Hepatic stellate cell (primary cell): ENCODE measurements at places on chromosomes 12 and 14.
A peak's percentile ranks its signal among the peaks of the same experiment; 100 is the strongest.

DNA sequence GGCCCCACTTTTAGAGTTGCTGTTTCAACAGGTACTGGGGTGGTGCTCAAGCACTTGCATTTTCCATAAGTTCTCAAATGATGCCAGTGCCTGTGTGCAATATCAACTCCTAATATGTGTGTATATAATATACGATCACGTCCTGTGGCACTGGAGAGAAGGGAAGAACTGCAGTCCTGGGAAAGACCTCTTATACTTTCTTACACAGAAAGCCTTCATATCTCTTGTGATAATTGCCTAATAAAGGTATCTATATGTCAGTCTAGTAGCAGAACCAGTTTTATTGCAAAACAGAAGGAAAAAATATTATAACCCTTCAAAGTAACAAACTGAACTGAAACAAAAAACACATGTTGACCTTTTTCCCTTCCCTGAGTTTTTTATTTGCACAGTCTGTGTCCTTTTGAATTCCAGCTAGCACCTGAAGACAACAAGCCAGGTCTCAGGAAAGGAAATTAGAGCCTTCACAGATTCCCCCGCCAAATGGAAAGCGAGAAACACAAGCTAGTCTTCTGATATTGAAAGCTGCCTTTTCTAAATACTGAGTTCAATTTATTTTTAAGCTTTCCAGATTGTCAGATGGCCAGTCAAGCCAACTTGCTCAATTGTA is 44.4 kb downstream of the IGF1 start:
- DNase-seq, result no peak

- peak; percentile 19 for DNase-seq
Observed at GRCh38 chr12:94649349-94650142, 811 bp downstream of the TMCC3 start.

- no peak for DNase-seq
Observed at GRCh38 chr12:93938317-93938716, 210.1 kb upstream of the PLXNC1 start.

- DNase-seq, result no peak
Observed at GRCh38 chr12:124938587-124938986, 24.1 kb upstream of the UBC start.

DNA sequence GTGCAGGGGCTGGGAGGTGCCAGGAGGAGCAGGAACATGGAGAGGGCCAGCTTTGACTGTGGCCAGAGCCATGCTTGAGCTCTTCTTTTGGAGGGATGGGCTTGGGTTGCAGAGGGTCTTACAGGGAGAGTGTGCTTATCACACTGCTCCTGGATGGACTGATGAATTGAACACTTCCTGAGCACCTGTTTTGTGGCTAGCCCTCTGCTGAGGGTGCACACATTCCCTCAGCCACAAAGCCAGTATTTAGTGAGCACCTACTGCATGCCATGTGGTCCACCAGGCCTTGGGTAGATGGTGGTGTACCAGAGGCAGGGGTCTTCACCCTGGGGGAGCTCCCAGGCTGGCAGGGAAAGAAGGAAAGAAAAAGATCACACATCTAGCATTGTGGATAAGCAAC is 118.9 kb downstream of the SLC25A47 start:
- no peak for DNase-seq

DNA sequence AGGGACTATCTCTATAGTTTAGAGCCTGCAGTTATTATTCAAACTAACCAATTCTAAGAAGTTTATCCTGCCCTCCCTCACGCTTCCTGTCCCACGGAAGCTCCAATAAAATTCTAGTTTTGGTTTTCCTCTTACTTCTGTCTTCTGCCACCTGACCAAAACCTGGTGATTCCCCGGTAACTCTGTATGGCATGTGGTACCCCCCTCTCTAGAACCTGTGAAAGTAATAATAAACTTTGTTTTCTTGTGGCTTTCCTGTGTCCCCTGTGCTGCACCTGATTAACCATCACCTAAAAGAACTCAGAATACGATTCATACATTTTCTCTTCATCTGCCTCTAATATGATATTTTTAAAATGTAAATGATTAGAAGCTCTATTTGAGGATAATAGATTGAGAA is 379.8 kb downstream of the APAF1 start:
- no peak for DNase-seq

DNA sequence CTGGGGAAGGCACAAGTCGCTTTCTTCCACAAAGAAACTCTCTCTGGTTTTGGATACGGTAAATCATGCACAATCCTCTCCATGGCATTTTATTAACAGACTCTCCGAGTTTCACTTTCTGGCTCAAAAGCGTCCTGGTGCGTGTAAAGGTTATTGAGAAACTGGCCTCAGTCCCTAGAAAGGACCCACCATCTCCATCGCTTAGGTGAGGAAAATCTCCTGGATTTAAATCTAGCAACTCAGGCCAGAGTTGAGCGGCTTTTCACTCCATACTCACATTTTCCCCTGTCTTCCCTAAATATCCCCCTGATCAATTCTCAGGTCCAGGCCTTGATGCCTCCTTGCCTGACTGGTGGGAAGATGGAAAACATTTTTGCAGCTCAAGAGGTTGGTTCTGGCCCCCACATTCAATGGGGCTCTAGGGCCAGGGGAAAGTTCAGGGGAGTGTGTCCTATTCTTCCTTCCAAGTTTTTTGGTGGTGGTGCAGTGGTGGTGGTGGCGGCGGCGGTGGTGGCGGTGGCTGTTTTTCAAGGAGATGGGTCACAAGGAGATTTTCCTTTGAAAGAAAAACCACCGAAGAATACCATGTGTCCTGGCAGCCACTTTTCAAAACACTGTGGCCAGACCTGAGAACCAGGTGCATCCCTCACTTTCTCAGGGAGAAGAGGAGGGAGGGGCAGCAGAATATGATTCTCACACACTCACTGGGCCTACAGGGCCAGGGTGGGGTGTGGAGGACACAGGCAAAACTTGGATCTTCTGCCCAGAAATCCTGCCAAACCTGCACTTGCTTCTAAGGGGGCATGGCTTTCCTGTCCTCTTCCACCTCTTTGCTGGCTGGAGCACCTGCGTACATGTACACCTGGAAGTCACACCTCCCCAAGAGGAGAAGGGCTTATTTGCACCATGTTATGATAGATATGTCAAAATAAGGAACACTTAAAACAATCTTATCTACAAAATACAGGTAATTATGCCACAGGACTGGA is 46.7 kb upstream of the PNMA1 start:
- DNase-seq, result no peak

DNA sequence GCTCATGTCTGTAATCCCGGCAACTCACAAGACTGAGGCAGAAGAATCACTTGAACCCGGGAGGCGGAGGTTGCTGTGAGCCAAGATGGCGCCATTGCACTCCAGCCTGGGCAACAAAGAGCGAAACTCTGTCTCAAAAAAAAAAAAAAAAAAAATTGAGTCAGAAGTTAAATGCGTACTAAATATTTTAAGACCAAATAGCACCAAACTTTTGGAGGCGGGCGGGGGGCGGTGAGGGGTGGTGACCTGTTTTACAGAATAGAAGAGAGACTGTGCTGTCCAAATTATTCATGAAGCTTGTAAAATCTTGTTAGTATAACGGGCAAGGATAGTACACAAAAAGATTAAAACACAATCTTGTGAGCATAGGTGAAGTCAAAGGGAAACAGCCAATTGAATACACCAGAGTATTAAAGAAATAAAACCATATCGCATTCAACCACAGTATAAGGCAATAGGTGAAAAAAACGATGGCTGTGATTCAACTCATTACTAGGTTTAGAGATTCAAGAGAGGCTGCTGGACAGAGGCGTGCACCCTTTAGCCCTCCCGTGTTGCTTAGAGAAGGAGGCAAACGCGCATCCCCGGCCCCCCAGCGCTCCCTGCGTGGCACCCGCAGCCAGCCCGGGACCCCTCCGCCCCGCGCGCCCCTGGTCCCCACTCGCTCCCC is 571 bp downstream of the ZNF891 start:
- no peak for DNase-seq
